Karpas-422 (cell line): ENCODE measurements at places on chromosomes 4 and X.

DNA sequence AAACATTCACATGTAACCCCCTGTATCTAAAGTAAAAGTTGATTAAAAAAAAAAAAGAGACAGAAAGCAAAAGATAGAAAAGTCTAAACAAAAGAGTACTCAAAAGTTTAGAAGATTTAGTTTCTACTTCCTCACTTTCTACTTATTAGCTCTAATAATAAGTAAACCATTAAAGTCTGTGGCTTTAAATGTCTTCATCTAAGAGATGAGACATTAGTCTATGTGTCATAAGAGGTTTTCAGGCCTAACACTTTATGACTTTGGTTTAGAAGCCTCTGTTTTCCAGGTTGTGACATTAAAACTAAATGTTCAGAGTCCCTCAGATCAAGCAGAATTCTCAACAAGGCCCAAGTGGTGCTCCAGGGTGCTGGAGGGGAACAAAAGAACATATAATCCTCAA is 42.2 kb upstream of the GUCY1A1 start:
- DNase-seq = no peak

DNA sequence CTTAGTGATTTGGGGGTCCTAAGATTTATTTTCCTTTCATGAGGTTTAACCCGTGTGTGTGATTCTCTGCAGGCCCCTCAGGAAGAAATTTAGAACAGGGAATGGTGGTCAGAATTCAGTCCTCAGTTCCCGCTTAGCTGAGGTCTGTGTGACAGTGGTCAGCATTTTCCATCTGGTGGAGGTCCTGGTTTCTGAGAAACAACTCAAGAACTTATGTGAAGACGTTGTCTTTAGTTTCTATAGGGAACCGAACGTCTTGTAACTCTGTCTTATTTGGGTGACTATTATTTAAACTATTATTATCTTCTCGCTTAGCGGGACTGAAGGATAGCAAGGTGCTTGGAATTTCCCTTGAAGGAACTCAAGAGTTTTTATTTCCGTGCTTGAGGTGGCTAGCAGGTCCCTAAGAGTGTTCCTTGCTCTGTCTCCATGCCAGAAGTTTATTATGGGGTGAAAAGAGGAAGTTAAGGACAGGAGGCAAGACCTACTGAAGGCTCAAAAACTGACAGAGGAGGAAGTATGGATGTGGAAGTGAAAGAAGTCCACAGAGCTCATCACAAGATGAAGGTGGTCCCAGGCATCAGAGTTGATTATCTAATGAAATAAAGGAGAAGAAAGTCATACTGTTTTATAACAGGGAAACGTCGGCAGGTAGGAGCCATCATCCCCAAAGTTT is 9.4 kb downstream of the MGST2 start:
- peak; percentile 88 for DNase-seq

GRCh38 chr4:114694770-114695169 is 96.2 kb downstream of the UGT8 start:
- DNase-seq = peak; percentile 70

- no peak for DNase-seq
Measured at GRCh38 chr4:176334066-176334465, 14.3 kb downstream of the SPCS3 start.

GRCh38 chr4:80153874-80154544 is 43.3 kb upstream of the PRDM8 start:
- no peak for DNase-seq

DNA sequence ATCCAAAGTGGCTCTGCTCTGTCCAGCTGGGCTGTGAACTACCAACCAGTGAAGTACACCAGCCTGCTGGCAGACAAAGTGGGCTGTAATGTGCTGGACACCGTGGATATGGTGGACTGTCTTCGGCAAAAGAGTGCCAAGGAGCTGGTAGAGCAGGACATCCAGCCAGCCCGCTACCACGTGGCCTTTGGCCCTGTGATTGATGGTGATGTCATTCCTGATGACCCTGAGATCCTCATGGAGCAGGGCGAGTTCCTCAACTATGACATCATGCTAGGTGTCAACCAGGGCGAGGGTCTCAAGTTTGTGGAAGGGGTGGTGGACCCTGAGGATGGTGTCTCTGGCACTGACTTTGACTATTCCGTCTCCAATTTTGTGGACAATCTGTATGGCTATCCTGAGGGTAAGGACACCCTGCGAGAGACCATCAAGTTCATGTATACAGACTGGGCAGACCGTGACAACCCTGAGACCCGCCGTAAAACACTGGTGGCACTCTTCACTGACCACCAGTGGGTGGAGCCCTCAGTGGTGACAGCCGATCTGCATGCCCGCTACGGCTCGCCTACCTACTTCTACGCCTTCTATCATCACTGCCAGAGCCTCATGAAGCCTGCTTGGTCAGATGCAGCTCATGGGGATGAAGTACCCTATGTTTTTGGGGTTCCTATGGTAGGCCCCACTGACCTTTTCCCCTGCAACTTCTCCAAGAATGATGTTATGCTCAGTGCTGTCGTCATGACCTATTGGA is 22.6 kb downstream of the NLGN3 start:
- no peak for DNase-seq

DNA sequence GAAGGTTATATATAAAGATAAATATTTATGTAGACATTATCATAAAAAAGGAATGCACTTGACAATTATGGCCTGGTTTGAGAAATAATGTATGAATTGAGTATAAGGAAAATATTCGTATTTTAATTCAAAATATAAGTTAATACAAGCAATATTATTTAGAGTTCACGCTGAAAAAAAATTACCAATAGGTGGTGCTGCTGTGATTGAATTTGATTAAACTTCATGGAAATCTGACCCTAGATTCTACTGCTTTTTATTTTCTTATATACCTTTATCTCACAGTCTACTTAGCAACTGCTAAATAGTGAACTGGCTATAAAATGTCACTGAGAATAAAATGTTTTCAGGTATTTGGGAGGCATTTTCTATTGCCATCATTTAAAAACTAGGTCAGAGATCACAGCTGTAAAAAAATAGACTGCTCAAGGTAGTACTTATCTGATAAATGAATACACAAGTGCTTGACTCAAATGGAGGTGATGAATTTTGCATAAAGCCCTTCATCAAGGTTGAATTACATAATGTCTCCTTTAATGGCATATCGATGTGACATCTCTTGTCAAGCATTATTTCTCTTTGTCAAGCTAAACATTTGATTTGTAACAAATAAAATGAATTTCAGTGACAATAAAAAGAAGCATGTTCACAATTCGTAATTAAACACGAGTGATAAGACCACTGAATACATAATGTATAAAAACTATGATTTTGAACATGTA is 1638.8 kb upstream of the PCDH7 start:
- DNase-seq = no peak

GRCh38 chr4:35151816-35152572 is 1092.3 kb downstream of the ARAP2 start:
- no peak for DNase-seq

DNA sequence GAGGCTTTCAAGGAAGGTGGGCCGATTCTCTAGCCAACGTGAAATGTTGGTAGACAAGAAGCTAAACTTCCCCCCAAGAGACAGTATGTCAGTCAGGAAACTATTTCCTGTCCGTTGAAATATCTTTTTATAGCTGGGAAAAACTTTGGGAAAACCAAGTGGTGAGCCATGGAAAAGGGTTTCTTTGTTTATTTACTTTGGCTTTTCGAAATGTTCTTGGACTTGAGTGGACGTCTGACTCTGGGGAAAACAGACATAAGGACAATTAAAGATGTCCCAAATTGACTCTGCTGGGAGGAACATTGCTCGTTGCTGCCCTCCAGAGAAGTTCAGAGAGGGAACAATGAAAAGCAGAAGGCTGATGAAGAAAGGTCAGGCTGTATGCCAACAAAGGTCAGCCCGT is 295.4 kb downstream of the RAPGEF2 start:
- DNase-seq = no peak

- DNase-seq = no peak
Measured at GRCh38 chr4:107034091-107034995, 1.8 kb downstream of the DKK2 start.

DNA sequence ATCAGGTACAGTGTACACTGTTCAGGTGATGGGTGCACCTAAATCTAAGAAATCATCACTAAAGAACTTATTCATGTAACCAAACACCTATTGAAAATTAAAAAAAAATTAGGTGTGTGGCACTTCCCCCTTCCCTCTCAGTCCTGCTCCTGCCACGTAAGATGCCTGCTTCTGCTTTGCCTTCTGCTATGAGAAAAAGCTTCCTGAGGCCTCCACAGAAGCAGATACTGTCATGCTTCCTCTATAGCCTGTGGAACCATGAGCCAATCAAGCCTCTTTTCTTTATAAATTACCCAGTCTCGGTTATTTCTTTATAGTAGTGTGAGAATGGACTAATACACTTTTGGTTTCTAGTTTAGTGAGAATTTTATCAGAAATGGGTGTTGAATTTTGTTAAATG is 459.8 kb upstream of the DIPK2B start:
- no peak for DNase-seq

GRCh38 chr4:183396227-183396637 is 48.2 kb upstream of the CDKN2AIP start:
- DNase-seq = no peak

GRCh38 chr4:26388671-26389070 is 67.9 kb downstream of the RBPJ start:
- DNase-seq = no peak

- peak; percentile 67 for DNase-seq
Measured at GRCh38 chr4:185143601-185143969, 519 bp downstream of the SLC25A4 start.

DNA sequence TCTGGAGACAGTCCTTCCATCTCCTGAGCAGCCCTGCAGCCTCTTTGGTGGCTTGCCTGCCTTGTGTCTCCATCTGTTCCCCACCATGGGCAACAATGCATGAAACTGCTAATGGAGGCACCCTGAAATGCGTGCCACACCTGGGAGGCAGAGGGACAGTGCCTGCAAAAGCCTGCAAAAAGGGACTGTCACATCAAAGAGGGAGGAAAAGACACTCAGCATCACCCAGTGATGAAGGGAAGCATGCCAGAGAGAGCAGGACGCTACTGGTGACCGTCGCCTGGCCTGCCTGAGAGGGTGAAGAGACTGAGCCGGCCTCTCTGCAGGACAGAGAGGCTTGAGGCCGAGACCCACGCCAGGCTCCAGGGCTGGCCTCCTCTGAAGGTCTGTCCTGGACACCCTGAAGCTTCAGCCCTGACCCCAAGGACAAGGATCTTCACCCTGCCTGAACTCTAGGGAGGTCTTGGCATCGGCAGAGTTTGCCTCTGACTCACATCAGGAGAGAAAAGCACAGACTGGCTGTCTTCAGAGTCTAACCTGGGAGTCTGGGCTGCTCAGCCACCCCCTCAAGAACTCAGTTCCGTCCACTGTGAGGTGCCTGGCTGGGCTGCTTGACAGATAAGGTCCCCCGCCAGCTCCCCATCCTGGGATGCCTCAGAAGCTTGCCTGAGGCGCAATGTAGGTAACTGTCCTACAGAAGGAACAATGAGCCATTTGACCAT is 8.1 kb downstream of the ACSL1 start:
- DNase-seq = no peak

DNA sequence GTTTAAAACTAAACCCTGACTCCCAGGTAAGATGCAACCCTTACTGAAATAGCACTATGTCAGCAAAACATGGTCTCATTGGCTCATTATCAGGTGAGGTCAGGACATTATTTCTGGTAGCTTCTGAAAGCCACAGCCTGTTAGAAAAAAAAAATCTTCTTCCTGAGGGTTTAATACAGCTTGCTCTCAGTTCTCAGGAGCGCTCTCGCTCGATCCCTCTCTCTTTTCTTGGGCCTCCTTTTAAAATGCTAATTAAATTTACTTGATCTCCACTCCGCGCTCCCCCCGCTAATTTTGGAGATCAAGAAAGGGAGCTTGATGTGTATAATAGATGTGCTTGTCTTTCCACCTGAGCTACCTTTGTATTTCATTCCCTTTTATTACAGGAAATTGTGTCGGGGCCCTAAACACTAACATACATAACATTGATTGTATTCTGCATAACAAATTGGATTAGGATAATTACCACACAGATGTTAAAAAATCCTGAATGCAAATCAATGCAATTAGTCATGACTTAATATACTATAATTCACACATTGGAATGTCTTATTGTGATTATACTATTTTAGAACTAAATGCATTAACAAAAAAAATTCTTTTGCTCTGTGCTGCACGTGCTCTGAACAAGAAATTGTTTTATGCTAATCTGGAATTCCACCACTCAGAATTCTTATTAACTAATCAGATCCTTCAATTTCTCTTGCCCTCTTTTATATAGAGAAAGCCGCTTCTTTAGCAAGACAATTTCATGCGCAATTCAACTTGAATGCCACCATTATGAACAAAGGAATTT is 101.6 kb upstream of the TEX13D start:
- no peak for DNase-seq

DNA sequence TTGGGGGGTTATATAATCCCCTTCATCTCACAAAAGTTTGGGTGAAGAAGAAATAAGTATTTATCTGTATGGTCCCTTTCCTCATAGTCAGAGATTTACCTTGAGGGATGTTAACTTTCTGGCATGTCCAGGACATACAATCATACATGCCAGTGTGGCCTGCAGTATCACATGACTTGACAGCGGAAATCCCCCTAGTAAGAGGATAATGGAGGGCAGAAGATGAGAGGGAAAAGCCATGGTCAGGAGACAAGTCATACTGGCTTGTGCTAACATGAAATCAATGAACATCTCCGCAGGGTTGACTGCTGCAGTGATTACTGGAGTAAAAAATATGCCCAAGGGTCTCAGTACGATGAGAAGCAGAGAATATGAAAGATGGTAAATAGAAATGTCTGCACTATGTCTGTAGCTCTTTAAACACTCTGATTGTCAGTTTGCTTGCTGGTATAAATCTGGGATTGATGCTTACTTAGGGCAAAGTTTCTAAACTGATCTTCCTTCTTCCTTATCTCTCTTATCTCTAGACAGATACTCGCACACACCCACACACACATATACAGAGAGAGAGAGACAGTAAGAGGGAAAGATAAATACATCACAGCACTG is 1385.6 kb upstream of the ADGRL3 start:
- no peak for DNase-seq

DNA sequence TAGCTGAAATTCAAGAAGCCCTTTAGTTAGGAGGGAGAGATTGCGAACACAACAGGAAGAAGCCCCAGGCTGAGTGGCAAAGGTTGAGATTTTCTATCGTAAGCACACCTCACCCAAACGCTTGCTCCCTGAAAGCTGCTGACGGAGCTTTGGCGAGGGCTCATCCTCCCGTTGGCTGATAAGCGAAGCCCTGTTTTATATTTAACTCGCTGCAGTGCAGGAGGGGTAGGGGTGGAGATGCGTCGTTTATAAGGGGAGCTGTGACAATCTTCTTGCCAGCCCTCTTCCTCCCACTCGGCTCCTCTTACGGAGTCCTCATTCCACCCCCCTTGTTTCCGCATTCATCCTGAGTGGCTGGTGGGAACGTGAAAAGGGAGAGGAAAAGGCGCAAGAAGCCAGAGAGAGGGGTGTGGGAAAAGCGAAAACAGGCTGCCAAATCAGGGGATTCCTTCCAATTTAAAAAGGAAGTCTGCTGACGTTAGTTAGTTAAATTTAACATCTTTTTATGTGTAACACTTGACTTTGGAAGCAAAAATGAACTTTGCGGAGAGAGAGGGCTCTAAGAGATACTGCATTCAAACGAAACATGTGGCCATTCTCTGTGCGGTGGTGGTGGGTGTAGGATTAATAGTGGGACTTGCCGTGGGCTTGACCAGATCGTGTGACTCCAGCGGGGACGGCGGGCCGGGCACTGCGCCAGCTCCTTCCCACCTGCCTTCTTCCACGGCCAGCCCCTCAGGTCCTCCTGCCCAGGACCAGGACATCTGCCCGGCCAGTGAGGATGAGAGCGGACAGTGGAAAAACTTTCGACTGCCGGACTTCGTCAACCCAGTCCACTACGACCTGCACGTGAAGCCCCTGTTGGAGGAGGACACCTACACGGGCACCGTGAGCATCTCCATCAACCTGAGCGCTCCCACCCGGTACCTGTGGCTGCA is at the start of gene ENPEP:
Gene ENPEP (plus strand): TSS at position 275 of the 938 bp plus-strand sequence. CDS start 260 bp downstream, at position 535.
- no peak for DNase-seq
